ENCODE measurements at places on chromosomes 16 and 17.

GRCh38 chr16:1455190-1456171 lies 11.1 kb upstream of the CCDC154 start:
- DNase-seq, result no peak

GRCh38 chr16:72845322-72846020 lies 202.5 kb downstream of the ZFHX3 start:
- DNase-seq, result no peak

DNA sequence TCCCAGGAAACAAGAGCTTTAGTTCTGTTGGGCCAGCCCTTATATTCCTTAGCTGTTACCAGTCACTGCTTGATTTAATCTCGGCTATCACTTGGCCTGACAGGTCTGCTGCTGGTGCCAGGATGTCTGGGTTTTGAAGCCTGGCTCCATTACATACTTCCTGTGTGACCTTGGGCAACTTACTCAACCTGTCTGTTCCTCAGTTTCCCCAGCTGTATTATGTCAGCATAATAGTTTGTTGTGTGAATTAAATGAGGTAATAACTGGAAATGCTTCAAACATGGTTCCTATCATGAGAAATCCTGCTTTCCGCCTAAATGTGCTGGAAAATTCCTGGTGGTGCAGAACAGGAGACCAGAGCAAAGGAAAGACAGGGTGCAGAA lies 50.6 kb upstream of the STH start:
- no peak for DNase-seq

GRCh38 chr16:22008215-22009059 lies 526 bp downstream of the MOSMO start:
- DNase-seq, result no peak

- no peak for DNase-seq
Observed at GRCh38 chr17:60311936-60312335, 80.0 kb downstream of the USP32 start.

Data from activated CD4-positive, alpha-beta T cell treated with anti-CD3 and anti-CD28 coated beads, Interleukin-2, Interleukin-4, amounts not matched to agents 100 ng/mL and 50 ng/mL, durations not matched to agents 16 hours and 8 hours (primary cell).